GM10248 (cell line): ENCODE measurements at places on chromosomes 12 and 14.

GRCh38 chr12:53060064-53060720 lies 10.3 kb downstream of the TNS2 start:
- DNase-seq, result no peak

DNA sequence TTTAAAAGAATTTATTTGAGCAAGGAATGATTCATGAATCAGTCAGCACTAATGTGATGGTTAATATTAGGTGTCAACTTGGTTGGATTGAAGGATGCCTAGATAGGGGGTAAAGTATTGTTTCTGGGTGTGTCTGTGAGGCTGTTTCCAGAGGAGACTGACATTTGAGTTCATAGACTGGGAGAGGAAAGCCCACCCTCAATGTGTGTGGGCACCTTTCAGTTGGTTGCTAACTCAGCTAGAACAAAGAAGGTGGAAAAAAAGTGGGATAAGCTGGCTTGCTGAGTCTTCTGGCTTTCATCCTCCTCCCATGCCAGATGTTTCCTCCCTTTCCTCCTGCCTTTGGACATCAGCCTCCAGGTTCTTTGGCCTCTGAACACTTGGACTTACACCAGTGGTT lies 47.2 kb downstream of the TESPA1 start:
- DNase-seq, result no peak

DNA sequence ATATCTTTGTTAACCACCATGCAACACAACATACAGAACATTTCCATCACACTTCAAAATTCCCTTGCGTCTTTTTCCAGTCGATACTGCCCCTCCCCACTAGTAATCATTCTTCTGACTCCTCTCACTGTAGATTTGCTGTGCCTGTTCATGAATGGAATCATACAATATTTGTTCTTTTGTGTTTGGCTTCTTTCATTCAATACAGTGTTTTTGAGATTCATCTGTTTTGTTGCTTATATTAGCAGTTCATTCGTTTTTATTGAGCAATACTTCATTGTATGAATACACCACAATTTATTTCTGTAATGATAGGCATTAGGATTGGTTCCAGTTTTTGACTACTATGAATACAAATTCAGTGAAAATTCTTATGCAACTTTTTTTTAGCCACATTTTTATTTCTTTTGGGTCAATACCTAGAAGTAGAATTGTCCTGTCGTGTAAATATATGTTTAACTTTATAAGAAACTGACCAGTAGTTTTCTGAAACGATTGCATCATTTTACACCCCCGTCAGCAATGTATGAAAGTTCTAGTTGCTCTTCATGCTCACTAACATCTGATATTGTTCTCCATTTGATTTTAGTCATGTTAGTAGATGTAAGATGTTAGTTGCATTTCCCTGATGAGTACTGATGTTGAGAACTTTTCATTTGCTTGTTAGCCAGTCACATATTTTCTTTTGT lies 127.5 kb downstream of the TGFB3 start:
- DNase-seq, result no peak

DNA sequence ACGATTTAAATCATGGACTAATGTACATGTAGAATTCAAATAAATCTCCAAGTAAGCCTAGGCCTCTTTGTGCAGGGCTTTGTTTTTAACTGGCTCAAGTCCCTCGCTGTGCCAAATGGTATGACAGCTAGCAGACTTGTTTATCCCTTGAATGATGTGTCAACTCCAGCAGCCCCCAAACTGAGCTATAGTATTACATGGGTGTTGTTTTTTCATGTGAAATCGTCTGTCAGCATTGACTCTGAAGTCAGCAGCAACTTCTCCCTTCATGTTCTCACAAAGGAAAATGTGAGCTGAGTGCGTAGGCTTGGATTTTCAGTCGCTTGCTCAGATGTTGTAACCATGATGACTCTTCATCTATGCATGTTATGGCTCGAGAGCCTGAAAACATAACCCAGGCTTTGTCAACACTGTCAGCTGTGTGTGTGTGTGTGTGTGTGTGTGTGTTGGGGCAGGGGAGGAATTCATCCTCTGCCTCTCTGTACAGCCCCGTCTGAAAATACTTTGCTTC lies 73.3 kb downstream of the PTHLH start:
- DNase-seq, result no peak

GRCh38 chr14:92601757-92602417 lies 88.3 kb downstream of the RIN3 start:
- DNase-seq, result no peak

GRCh38 chr12:75969768-75970167 lies 61.8 kb downstream of the PHLDA1 start:
- no peak for DNase-seq

GRCh38 chr12:6080149-6081045 lies 44.1 kb downstream of the VWF start:
- DNase-seq, result no peak

- no peak for DNase-seq
Observed at GRCh38 chr12:115840159-115840558, 437.3 kb downstream of the MED13L start.

DNA sequence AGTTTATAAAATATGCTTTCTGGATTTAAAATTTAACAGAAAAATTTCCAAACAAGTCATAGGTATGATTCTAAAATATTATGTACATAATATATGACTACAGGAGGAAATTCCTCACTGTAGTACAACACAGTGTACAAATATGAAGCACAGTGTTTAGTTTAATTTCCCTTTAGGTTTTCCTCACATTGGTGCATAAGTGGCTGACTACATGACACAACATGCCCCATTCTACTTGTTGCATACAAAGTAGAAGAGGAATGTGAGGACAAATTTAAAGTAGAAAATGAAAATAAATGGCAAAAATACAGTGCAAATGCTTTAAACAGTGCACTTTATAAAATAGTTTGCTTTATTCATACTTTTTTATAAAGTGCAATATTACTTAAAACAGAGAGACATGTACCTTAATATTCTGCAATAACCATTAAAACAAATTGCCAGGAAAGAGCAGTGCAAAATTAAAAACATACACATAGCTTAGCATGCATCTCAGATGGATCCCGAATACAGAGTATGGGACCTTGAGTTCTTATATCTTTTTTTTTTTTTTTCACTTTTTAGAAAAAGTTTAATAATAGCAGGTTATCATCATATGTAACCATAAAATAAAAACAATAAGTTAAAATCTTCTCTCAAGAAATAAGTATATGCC lies 54.8 kb upstream of the TTC7B start:
- DNase-seq, result no peak

DNA sequence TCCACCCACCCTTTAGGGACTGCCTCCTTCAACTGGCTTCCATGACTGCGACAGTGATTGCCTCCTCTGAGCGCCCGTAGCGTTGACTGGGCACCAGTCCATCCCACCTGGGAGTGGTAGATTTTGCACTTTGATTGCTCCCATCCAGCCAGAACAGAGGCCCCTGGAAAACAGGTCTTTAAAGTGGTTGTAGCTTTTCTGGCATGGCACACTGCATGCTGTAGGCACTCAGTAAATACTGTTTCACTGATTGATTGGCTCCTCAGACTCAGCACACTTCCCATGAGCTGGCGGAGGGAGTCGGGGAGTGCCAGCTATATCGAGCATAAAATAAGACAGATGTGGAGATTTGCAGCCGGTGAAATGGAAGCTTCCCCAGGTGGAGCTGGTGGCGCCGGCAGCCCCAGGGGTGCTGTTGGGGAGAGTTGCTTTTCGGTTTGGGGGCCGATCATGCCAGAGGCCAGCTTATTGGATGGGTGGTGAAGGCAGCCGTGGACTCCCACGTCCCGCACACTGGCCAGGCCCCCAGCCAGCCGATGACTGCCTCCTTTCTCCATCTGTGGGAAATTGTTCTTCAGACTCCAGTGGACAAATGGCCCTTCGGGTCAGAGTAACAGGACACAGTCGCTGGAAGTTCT lies 200.2 kb downstream of the TSPAN9 start:
- DNase-seq, result no peak

DNA sequence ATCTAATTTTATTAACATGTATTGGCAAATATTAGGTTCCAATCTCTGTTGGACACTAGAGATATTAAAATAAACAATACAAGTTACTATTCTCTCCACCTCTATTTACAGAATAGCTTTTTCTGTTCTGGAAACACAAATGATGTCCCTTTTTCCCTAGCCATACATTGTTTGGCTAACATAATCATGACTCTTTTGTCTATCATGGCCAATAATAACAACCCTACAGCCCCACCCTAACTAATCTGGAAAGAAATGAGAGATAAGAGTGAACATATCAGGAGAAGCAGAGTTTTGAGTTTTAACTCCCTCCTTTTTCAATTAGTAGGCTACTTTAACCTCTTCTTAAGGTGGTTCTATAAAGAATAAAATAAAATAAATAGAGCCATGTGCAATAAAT lies 40.2 kb downstream of the RASSF9 start:
- no peak for DNase-seq

- no peak for DNase-seq
Observed at GRCh38 chr14:46480817-46481216, 170.8 kb downstream of the RPL10L start.

DNA sequence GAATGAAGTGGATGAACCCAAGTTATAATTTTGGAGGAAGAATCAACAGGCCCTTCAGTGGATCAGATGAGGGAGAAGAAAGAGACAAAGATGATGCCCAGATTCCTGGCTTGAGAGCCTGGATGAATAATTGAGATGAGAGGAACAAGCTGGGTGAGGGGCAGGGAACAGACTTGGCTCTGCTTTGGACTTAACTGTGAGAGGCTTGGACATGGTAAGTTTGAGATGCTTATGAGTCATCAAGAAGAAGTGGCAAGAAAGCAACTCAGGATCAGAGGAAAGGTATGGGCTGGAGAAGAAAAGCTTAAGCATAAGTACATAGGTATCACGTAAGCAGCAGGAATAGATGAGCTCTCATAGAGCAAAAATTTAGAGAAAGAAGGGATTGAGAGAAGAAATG lies 55.3 kb downstream of the FIGNL2 start:
- no peak for DNase-seq

- no peak for DNase-seq
Observed at GRCh38 chr12:99111600-99111999, 466.5 kb downstream of the APAF1 start.

DNA sequence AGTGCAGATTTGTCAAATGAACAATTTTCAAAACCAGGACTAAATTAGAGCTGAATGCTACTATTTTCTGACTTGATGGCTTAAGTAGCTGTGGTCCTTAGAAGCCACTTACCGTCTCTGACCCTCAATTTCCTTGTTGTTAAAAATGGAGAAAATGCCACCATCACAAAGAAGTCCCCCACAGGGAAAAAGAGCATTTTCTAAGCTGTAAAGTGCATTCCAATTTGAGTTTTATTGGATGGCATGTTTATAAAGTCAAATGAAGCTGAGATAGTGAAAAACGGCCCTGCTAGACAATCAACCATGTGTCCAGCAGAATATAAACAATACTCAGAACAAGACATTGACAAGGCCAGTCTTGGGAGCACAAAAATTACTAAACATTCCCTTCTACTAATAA lies 53.6 kb downstream of the GOLGA5 start:
- DNase-seq, result no peak

DNA sequence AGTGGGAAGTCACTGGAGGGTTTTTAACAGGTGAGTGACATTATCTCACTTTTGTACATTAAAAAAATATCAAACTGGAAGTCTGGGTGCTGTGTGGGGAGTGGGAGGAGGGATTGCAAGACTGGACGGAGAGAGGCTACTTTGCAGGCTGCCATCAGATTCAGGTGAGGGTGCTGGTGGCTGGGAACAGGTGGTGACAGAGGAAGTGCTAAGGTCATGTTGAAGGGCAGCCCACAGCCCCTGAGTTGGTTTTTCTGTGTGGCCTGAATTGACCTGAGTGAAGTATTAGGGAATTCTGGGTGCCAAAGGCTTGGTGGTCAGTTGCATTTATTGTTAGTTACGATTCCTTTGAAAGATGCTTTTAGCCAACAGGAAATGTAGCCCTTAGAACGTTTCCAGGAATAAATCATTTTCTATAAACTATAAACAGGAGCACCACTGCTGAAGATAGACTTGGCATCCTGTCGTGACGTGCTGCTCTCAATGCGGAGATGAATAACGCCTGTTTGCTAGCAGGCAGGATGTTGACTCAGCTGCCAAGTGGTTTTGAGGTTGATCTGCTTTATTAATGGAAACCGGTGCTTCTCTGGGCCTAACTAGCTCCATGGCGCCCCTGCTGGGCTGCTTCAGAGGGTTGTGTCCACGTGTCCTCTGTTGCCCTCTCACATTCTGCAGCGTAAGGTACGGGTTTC lies 707.5 kb upstream of the TMEM132C start:
- no peak for DNase-seq

- no peak for DNase-seq
Observed at GRCh38 chr14:65419593-65420252, 7.2 kb downstream of the FUT8 start.

GRCh38 chr12:15613981-15614380 lies 175.2 kb downstream of the EPS8 start:
- no peak for DNase-seq

DNA sequence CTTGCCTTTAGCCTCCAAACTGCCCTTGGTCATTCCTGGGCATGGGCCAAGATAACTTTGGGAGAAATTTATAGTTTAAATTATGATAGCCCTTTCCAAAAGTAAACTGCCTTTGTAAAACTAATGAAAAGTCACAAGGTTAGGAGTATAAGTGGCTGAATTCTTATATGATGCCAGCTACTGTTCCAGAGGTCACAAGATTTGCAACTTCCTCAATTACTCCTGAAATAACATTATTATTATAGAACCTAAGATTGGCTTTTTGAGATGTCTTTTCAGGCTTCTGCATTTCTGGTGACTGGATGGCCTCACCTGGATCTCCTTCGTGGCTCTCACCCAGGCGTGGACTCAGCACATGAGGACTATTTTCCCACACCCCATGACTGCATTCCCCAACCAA lies 55.0 kb downstream of the OSBPL8 start:
- no peak for DNase-seq

DNA sequence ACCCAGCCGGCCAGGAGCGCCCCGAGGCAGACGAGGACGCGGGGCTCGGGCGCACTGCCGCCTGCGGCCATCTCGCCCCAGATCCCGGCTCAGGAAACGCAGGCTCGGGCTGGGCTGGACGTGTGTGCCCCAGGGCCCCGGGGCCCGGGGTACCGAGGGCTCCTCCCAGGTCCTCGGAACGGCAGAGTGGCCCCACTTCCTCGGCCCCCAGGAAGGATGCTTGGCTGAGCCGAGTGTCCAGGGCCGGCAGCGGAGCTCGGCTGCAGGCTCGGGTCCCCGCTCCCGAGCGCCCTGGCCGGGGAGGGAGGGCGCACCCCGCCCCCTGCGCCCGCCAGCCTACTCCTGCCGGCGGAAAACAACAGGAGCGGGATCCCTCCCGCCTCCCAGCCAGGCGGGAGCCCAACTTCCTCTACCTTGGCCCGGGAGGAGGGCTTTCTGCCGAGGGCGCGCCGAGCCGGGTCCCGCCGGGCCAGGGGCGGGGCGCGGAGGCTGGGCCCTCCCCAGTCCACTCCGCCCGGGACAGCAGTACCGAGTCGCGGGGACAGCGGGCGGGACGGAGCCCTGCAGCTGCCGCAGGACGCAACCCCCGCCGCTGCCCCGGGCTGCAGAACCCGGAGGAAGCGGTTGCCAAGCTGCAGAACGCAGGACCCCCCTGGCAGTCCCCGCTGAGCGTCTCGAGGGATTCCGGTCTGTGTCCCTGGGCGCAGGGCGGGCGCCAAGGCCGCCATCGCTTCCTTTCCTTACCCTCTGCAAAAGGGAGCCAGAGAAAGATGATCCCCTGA lies at the start of gene VSIG10:
TSS of gene VSIG10 (minus strand) at position 411 of the 782 bp plus-strand sequence. CDS start at position 71, 340 bp downstream.
- DNase-seq, result peak; percentile 63

GRCh38 chr14:77120771-77121743 lies 20.5 kb downstream of the ZDHHC22 start:
- DNase-seq, result peak; percentile 77
